Midbrain (tissue), 1 donor: ENCODE measurements at places on chromosomes 2 and 18.

GRCh38 chr2:207828361-207829057 is 58.8 kb upstream of the FZD5 start:
- no peak for DNase-seq

DNA sequence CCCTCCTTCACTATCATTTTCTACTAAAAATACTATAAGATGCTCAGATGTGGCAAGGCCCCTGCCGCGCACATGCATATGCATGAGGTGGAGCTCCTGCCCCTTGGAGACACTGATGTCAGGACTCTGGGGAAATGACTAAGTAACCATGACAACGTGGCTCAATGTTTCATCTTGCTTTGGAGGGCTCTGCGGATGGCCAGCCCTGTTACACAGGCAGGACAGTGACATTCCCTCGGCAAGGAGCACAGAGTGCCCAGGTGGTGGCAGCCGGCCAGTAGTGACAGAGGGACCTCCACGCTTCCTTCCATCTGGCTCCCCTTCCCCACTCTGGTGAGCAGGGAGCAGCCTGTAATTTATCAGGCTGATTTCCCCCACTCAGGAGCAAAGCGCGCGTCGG is 364.1 kb downstream of the SS18 start:
- no peak for DNase-seq

DNA sequence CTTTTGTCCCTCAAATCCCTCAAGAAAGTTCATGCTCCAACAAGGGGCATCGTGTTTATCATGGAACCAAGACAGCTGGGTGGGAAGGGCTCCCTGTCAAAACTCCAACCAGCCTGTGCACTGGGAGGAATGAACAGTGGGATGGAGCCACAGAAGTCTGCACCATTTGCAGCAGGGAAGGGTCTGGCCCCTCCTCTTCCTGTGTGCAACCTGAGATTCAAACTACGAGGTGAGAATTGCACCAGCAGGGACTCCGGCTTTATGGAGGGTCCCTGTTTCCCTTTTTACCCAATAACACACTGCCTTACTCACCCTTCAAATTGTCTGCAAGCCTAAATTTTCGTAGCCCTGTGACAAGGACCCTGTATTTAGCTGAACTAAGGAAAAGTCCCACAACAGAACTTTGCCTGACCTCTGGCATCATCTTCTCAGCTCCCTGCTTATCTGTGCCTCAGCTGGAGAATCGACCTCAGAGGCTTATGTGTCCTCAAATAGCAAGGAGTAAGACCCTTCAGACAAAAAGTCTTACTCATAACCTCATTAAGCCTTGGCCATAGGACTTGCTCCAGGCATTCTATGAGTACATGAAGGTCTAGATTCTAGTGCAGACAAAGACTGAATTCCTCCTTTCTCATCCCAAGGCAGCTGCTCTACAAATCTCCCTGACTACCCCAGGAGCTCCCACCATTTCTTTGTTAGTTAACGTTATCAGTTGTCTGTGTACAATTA is 178.3 kb upstream of the SERPINE2 start:
- no peak for DNase-seq

GRCh38 chr2:236919209-236919608 is 166.5 kb upstream of the COPS8 start:
- no peak for DNase-seq
